ENCODE measurements at places on chromosomes 7 and 10.

GRCh38 chr7:98250789-98251188 lies 1.2 kb downstream of the TECPR1 start:
- DNase-seq: no peak

GRCh38 chr10:110455446-110455845 lies 42.3 kb upstream of the DUSP5 start:
- peak; percentile 53 for DNase-seq

- no peak for DNase-seq
Observed at GRCh38 chr7:17013204-17013603, 131.4 kb upstream of the AGR3 start.

DNA sequence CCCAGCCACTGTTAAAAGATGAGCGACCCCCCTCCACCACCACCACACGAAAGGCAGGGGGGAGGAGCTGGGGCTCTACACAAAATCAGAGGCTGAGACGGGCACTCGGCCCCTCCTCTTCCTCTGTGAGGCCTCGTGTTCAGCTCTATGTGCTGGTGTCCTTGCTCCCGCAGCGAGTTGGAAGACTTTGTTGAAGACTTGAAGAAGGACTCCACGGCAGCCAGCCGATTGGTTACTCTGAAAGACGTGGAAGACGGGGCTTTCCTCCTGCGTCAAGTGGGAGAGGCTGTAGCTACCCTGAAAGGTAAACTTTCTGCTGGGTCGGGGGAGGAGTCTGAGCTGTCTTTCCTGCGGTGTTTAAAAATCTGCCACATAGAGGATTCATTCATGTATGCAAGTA lies 203.7 kb downstream of the ARHGAP21 start:
- no peak for DNase-seq

DNA sequence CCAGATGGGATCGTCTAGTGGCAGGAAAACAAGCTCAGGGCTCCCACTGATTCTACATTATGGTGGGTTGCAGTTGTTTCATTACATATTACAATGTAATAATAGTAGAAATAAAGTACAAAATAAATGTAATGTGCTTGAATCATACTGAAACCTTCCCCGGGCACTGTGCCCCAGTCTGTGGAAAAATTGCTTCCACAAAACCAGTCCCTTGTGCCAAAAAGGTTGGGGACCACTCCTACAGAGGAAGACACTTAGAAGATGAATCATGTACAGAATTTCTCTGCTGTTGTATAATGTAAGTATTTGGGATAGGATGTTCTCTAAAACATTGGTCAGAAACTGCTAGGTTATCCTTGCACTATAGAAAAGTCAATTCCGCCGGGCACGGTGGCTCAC lies 11.3 kb upstream of the PHYH start:
- no peak for DNase-seq

DNA sequence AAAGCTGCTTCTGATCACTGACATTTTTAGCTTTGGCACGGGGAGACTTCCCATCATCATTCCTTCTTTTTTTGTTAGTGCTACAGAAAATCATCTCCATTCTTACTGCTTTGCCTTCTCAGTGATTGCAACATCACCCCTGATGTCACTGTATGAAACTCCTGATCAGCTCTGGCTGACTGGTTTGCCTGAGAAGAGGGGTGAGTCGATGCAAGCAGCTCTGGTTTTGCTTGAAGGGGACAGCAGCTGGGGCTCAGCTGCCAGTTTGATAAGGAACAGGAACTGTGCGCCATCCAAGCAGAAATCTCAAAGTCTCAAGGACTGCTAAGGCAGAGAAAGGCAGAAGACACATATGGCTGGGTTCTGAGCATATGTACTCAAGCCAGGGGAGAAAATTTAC lies 808.5 kb upstream of the CELF2 start:
- DNase-seq: no peak

DNA sequence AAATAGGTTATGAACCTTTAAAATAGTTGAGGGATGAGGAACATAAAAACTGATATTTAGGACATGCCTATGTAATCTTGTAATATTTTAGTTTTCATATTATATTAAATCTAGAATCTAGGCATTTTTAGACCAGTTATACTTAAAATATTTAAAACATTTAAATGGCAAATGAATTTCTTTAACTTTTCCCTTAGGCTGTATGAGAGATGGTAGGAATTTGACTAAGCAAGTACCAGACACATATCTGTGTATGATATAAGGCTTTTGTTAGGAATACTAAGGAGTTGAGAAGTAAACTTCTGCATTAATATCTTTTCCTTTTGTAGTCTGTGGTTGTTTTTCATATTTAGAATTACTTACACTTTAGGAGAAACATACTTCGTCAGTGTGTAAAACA lies 25.1 kb downstream of the SEPTIN7 start:
- DNase-seq: no peak

DNA sequence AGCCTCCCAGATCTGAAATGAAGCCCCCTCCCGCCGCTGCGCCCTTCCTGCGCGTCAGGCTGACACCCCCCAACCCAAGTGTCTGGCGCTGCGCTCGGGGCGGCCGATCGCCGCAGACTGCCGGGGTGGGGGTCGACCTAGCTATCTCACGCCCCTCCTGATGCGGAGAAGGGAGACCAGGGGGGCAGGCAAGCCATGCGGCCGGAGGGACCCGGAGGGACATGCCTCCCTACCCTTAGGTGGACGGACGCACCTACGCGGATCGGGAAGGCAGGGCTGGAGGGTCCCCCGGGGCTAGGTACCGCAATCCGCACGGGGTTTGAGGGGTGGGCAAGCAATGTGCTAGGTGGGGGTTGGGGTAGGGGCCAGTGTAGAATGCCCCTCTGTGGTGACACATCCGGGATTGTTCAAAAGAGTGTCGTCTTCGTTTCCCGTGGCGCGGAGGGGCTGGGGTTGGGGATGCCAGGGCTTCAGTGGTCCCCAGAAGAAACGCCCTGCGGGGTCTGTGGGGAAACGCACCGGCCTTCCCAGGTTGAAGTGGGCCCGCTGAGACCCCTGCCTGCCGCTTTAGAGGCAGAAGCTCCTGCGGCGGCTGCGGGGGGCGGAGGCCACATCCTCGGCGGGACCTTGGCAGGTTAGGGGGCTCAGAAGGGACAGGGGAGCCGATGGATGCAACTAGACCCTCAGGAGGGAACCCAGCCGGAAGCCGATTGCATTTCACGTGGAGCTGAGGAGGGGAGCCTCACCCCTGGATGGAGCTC lies 913 bp downstream of the ADCYAP1R1 start:
- DNase-seq: no peak

DNA sequence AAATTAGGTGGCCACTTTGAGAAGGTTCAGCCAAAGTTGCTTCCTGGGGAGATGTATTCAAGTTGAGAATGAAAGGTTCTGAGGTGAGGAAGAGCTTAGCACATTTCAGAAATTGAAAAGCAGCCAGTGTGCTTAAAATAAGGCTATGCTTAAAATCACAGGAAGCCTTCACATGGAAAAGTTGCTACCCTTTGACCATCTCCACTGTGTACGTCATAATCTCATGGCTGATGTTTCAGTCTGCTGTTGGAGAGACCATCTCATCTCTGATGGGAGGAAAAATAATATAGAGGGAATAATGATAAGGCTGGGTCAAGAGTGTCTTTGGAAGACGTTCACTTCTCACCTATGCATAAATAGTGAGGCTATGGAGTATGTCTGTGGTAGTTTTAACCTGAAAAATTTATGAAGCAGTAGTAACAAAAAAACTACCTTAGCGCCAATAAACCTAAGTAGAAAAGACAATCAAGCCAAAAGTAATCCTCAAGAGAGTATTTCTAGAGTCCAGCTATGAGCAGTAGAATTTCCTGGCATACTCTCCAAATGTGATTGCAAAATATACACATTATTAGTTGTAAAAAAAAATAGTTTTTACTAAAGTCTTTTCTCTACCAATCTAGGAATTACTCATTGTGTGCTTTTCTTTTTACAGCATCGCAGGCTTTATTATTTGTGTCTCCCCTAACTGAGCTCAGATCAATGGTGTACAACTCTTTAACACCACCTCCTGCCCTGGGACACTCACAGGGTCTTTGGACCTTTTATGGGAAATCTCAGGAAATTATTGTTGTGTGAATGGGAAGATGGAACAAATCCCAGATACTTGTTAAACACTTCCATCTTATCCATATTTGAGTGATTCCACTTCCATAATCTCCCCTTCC lies 435.2 kb upstream of the LRGUK start:
- no peak for DNase-seq

DNA sequence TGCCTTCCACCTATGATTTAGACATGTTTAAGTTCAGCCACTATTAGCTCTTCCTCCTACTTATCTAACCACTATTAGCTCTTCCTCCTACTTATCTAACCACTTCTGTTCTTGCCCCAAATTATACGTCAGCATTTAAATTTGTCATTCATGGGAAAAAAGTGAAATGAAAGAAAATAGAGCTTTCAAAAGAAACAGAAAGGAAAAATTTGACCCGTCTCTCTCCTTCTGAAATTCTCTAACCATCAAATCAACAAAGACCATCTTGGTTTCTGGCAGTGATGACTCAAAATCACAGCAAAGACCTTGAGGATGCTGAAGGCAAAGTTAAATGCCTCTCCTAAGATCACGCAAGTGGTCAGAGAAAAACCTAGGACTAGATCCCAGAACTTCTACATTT lies 2.6 kb downstream of the LIPA start:
- no peak for DNase-seq

DNA sequence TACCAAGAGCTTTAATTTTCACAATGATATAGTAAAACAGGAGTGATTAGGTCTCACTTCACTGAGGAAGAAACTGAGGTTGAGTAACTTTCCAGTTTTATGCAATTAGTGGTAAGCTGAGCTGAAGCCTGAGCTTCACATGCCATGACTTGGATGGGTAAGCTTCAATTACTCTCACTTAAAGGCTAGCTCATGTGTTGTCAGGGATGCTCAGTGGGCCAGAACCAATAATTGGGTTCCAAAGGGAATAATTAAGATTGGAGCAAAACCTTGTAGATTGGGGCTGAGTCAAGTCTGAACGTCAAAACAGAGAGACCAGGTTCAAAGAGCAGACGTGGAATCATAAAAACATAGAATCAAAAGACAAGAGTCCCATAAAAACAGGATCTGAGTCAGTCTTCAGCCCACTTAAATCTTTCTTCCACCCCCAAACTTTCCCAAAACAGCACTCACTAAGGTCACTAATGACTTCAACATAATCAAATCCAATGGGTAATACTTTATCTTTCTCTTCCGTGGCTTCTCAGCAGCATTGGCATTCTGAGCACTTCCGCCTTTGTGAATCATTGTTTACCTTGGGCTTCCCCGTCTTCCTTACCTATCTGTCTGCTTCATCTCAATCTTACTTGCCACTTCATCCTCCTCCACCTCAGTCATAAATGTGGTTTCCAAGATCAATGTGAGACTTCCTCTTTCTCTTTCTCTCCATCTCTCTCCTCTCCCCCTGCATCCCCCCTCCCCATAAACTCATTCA lies 23.0 kb upstream of the EGFR start:
- DNase-seq: no peak

DNA sequence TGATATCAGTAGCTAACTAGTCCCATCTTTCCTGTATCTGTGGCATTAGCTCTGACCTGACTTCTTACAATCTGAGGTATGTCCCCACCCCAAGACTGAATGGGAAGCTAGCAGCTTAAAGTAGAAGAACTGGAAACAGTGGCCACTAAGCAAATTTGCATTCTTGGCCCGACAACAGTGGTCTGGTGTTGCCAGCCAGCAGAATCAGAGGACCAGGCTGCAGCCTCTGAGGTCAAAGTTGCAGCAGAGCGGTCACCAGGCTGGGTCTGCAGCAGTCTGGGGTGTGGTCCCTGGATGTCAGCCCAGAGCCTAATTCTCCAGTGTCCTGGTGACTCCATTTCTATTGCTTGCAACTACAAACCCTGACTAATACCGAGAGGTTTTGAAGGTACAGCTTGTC lies 26.3 kb downstream of the FAM107B start:
- DNase-seq: no peak

GRCh38 chr7:82805527-82805960 lies 357.1 kb downstream of the PCLO start:
- no peak for DNase-seq

GRCh38 chr10:97762056-97762455 lies 9.7 kb downstream of the SFRP5 start:
- no peak for DNase-seq

GRCh38 chr10:105037022-105037421 lies 395.9 kb downstream of the SORCS3 start:
- no peak for DNase-seq

DNA sequence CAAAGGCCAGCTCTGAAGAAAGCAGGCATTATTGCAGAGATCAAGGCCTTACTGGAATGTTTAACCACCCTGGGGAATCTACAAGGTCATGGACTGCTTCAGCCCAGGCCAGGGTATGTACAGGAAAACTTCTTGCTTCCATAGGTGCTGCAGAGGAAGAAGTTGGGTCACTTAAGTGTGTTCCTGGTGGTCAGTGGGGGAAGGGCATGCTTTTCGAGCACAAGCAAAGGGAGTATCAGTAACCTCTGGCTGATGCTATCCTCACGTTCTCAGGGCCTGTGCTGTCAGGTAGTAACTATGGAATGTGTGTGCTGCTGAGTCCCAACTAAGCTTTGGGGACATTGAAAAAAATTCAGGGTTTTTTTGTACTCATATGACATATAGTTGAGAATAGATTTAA lies 234.0 kb upstream of the SP4 start:
- DNase-seq: no peak

GRCh38 chr10:122499012-122499411 lies 37.7 kb downstream of the HTRA1 start:
- no peak for DNase-seq

GRCh38 chr10:113557424-113557862 lies 4.6 kb downstream of the HABP2 start:
- no peak for DNase-seq

DNA sequence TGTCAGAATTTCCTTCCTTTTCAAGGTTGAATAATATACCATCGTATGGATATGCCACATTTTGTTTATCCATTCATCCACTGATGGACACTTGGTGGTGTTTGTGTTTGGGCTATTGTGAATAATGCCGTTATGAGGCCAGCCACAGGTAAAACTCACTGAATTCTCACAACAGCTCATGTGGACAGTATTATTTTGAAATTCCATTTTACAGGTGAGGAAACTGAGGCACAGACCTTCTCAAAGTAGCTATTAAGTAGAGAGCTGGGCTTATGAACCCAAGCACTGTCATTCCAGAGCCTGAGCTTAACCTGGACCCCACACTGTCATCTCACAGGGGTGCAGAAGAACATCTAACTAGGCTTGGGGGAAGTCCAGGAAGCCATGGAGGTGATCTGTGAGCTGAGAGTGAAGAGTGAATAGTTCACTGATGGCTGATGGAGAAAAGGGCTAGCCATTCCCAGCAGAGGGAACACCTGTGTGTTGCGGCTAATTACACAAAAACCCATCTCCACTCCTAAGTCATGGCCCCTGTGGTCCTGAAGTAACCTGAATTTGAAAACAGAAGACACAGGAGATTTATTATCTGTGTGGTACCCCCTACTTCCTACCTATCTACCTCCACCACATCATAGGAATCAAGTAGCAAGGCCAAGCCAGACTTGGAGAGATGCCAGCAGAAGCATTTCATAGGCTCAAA lies 8.7 kb downstream of the INMT start:
- peak; percentile 22 for DNase-seq

- no peak for DNase-seq
Observed at GRCh38 chr10:46555366-46555712, 1.1 kb downstream of the GPRIN2 start.

- DNase-seq: no peak
Observed at GRCh38 chr10:1070919-1071318, 14.7 kb downstream of the WDR37 start.
